Suppressor macrophage (primary cell): ENCODE measurements at places on chromosomes 11 and 22.

- DNase-seq, result no peak
Measured at GRCh38 chr22:45481661-45482060, 21.0 kb upstream of the FBLN1 start.

- no peak for DNase-seq
Measured at GRCh38 chr11:118656563-118657165, 22.8 kb downstream of the TREH start.

DNA sequence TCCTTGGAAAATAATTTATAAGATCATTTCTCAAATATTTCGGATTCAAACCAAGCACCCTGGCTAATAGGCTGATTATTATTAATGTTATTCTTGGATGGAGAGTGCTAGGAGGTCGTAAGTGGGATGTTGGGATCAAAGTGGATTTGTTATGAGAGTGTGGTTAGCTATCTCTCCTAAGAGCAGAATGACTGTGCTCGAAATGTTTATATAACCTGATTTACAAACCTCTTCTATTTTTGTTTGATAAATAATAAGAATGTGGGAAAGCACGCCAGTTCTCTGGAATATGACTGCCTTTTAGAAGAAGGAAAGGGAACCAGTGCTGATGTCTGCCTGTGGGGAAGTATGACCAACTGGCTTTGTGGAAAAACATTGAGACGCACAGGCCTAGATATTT, 527.5 kb downstream of the NTM start:
- no peak for DNase-seq

DNA sequence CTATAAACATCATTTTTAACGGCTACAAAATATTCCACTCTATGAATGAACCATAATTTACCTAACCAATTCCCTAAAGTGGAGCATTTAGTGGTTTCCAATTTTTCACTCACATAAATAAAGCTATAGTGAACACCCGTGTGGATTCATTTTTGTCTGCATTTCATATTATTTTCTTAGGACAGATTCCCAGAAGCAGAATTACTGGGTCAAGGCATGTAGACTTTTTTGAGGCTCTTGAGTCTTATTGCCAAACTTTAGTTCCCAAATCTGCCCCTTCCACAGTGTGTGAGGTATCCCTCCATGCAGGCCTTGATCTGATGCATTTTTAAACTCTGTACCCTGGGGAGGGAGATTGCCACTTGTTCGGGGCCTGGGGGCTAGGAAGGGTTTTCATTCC, 198.2 kb downstream of the TENM4 start:
- no peak for DNase-seq

DNA sequence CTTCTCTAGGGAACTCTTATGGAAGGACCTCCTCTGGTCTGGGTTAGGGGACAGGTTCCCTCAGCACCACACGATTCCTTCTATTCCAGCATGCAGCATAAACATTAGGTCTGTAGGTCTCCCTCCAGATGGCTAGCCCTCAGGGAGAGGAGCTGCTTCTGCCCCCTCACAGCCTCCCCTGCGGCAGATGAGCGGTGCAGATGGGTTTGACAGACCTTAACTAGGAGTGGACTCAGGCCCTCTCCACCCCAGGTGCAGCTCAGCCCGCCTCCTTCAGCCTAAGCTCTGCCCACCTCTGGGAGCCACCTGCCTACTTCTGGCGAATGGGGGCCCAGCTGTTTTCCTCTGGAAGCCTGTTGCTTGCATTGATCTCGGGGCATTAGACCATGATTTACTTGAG, 55.7 kb upstream of the EIF3D start:
- no peak for DNase-seq

DNA sequence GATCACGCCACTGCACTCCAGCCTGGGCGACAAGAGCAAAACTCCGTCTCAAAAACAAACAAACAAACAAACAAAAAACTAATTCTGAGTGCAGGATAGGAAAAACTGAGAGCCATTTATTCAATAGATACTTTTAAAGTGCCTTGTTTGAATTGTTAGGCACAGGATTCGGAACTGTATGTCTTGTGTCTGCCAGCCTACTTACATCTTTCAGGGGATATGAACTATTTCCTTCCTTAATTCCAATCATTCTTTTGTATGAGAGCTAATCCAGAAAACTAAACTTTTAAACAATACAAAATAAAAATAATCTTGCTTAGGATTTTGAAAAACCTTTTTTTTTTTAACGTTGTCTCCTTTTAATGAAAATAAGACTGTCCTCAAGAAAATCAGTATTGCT, 12.6 kb downstream of the UVRAG start:
- no peak for DNase-seq

DNA sequence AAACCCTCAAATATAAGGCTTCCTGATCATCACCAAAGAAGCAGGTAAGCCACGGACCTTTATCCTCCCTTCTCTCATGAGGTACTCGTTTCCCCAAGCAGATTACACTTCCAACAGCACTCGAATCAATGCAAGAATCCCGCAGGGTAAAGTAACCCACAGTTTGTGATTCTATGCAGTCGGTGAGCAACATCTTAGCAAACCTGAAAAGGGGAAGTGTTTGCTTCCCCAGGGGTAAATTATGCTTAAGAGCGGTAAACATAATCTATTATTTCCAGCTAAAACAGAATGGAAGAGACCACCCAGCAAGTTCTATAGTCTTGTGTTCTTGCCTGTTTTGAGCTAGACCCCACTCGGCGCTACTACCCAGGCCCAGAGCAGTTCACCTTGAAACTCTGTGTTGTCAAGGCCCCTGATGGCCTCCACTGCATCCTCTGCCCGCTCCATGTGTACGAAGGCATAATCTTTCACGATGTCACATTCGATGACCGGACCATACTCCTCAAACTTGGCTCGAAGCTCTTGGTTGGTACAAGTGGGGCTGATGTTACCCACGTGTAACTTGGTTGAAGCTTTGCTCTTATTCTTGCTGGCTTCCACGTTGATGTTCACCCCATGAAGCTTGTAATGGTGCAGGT, 1.3 kb downstream of the RBM4B start:
- DNase-seq, result peak; percentile 16

GRCh38 chr11:9565822-9566560, 7.5 kb upstream of the WEE1 start:
- DNase-seq, result peak; percentile 93
